Naive thymus-derived CD8-positive, alpha-beta T cell (primary cell): ENCODE measurements at places on chromosomes 2 and 18.

- DNase-seq, result no peak
These were observed 61.4 kb downstream of the FAM161A start for GRCh38 chr2:61792355-61792890.

GRCh38 chr2:54318821-54319220 lies 62.8 kb upstream of the TSPYL6 start:
- DNase-seq, result no peak

GRCh38 chr2:116489944-116490343 lies 1324.5 kb upstream of the DDX18 start:
- DNase-seq, result no peak

GRCh38 chr2:216967889-216968288 lies 108.0 kb upstream of the TNP1 start:
- no peak for DNase-seq

- DNase-seq, result peak; percentile 41
These were observed 60.7 kb downstream of the TNS1 start for GRCh38 chr2:217941886-217942728.

- no peak for DNase-seq
These were observed 120.4 kb downstream of the LIPG start for GRCh38 chr18:49682173-49682802.

GRCh38 chr2:217440000-217440399 lies 562.8 kb downstream of the TNS1 start:
- no peak for DNase-seq

- no peak for DNase-seq
These were observed 280.6 kb downstream of the NCKAP5 start for GRCh38 chr2:133287709-133288108.

DNA sequence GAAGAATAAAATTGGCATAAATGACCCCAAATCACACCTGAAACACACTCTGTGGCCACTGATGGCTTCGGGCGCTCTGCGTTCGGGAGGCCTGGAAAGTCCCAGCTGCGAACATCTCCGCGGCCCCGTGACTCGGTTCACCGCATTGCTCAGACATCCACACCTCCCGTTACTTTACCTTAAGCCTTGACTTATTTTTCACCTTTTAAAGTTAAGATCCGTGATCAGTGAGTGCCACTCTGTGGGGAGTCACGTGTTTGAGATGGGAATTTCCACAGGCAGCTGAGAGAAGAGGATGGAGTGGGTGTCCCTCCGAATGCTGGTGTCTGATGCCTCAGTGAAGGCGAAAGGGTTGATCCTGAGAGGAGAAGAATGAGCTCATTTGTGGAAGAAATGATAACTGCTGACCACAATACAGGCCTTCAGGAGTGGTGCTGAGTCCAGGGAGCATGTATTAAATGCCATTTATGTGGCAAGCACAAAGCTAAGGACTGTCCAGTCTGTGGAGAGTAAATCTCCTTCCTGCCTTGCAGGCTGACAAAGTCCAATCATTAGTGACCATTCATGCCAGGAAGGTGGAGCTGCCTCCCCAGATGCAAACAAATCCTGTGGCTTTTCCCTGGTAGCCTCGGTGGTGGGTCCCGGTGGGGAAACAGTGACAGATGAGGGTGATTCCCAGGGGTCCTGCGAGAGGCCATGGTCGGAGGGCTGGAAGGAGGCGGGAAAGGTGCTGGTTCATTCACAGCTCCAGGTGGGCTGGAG lies 168.8 kb downstream of the RTP5 start:
- DNase-seq, result no peak

GRCh38 chr2:67256892-67257291 lies 140.2 kb upstream of the ETAA1 start:
- no peak for DNase-seq

- DNase-seq, result no peak
These were observed 33.2 kb downstream of the ANKRD29 start for GRCh38 chr18:23629444-23629946.

- DNase-seq, result no peak
These were observed 146.5 kb upstream of the MMADHC start for GRCh38 chr2:149733936-149734685.

GRCh38 chr2:17101091-17101490 lies 417.1 kb downstream of the RAD51AP2 start:
- DNase-seq, result no peak

DNA sequence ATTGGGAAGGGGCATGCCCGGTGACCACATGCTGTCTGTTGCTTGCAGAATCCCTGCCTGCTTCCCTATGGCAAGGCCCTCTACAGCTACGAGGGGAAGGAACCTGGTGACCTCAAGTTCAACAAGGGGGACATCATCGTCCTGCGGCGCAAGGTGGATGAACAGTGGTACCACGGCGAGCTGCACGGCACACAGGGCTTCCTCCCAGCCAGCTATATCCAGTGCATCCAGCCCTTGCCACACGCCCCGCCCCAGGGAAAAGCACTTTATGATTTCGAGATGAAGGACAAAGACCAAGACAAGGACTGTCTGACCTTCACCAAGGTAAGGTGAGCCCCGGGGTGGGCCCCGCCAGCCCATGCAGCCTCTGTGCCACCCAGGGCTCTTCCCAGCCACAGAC lies 218.6 kb downstream of the SH3RF3 start:
- DNase-seq, result no peak

GRCh38 chr2:56709181-56709580 lies 525.4 kb downstream of the CCDC85A start:
- DNase-seq, result no peak

DNA sequence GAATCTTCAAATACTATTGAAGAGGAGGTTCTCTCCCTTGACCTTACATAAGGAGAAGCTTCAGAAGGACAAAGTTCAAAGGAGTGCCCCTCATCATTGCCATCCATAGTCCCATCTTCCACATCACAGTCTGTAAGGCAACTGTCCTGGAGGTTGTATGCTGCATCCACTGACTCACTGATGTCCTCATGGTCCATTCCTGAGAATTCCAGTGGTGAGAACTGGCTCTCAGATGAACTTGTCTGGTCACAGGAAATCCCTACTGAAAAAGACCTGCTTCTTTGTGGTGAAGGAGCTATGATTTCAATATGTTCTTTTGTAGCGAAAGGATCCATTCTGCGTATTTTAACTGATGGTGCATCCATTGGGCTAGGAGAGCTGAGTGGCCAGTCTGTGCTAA lies 52.2 kb downstream of the EIF2AK3 start:
- no peak for DNase-seq

DNA sequence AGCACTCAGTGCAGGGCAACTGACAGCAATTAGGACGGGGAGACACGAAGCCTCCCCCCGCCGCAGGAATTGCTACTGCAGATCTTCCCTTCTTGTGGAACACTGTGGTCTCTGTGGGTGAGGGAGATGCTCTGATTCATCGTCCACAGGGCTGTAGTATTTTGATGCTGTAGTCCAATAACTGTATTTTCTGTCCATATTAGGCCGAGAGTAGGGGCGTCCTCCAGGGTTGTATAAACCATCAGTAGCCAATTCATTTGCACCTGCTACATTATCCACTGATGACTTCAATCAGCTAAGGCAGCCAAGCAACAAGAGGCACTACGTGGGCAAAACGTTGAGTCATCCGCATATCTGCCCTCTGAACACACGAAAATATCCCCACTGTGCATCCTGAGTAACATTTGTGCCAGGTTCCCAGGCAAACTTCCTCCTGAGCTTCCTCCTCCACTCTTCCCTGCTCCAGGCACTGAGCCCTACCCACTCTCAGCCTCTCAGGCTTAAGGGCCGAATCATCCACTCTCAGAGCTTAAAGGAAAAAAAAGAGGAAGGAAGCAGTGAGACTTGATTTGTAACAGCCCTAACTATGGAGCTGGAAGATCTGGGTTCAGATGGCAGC lies 62.1 kb downstream of the LBH start:
- no peak for DNase-seq

DNA sequence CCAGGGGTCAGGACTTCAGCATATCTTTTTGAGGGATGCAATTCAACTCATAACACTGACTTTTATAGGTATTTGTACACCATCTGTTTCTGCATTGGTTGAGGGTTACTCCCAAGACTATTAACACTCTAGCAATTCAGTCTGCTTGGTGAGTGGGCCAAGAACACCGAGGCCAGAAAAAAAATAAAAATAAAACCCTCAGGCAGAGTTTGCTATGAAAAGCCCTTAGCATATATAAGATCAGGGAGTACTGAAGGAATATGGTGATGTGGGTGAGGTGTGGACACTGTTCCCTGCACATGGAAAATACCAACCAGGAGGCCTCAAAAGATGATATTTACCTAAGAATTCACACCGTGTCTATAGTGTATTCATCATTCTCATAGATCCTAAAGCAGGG lies 383.2 kb upstream of the UBE2E3 start:
- no peak for DNase-seq

DNA sequence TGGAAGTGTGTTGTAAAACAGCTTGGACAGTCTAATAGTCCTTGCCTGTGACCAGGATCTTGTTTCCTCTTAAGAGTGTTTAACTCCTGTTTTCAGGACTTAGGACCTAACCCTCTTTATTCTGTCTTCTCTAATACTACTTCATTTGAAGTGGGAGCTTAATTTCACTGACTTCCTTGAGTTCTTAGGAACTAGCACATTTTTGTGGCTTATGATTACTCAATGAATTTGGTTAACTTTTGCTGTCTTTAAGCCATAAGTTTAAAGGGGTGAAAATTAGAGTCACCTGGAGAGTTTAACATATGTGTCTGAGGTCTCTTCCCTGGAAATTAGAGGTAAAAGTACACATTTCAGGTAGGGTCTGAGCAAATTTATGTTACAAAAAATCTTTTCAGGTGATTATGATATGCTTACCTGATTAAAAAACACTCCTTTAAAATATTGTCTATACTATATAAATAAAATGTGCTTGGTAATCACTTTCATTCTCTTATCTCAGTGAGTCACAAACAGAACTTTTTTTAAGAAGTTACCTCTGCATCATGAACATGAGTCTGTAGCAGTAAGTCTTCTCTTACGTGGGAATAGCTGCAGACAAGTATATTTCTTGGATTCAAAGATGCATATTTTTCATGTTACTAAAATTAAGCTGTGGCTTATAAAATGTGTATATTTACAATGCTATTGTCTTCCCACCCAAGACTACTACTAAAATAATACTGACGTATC lies 52.7 kb downstream of the ATP9B start:
- DNase-seq, result no peak

- DNase-seq, result no peak
These were observed 249.3 kb upstream of the MEIS1 start for GRCh38 chr2:66185497-66186054.

- DNase-seq, result no peak
These were observed 30.8 kb downstream of the C18orf54 start for GRCh38 chr18:54388203-54389142.

DNA sequence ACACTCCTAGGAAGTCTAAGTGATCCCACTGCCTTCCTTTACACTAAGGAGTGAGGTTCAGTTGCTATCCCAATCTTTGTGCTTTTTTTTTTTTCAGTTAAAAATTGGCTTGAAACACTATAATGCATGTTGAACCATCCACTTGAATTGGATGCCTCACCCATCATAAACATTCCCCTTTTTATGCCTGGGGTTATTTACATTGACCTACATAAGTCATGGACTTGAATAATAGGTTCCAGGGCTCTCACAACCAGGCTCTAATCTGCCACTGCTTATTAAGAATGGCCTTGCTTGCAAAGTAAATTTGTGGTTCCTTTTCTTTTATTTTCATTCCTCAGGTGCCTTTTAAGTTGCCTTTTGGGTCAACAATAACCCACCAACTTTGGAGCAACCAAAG lies 236.1 kb upstream of the MEIS1 start:
- DNase-seq, result no peak

- DNase-seq, result no peak
These were observed 63.8 kb downstream of the GREB1 start for GRCh38 chr2:11597538-11598225.

- DNase-seq, result no peak
These were observed 882.9 kb upstream of the ZEB2 start for GRCh38 chr2:145402706-145403277.

GRCh38 chr2:178241844-178242551 lies 47.7 kb downstream of the OSBPL6 start:
- no peak for DNase-seq

GRCh38 chr18:28365411-28365831 lies 188.5 kb upstream of the CDH2 start:
- DNase-seq, result no peak

GRCh38 chr2:227608561-227609338 lies 5.9 kb downstream of the SCYGR3 start:
- peak; percentile 20 for DNase-seq

DNA sequence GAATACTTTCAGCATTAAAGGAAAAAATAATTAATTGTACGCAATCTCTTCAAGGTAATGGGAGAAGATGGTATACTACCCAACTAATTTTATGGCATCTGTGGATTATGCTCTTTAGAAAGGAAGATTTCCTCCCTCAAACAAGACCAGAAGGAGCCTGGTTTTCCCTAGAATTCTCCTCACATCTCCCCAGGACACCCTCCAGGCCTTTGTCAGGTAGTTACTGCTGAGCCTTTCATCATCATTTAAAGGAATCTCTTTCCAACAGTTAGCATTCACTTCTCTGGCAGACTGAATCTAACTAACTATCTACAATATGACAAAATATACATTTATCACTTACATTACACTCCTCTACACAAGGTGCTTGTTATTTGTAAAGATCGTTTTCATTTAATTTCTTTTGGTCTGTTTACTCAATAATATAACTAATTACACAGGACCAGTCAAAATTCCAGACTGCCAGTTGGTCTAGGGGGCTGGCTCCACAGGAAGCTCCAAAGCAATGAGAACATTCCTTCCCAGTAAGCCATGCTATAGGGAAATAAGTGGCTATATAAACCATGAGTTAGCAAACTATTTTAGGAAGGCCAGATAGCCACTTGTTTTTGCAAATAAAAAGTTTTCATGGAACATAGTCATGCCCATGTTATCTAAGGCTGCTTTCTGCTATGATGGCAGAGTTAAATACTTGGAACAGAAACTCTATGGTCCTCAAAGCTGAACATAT lies 19.1 kb downstream of the ZNF24 start:
- no peak for DNase-seq

GRCh38 chr18:23721696-23722480 lies 32.6 kb downstream of the LAMA3 start:
- DNase-seq, result no peak

DNA sequence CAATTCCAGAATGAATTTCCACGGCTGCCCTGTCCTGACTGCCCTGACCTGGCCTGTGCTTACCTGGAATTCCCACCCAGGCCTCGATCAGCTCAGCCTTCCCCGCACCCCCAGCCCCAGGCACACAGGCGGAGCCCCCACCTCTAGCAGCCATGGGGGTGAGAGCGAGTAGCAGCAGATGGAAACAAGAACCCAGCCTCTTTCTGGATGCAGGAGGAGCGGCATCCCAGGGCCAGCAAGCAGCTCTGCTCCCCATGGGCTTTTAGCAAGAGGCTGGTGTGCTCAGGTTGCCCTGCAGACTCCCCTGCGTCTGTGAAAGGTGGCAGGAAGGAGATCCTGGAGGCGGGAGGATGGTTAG lies 101.8 kb downstream of the TPO start:
- DNase-seq, result no peak

GRCh38 chr2:85852937-85853498 lies 35.8 kb downstream of the ST3GAL5 start:
- peak; percentile 63 for DNase-seq

GRCh38 chr2:98412751-98413458 lies 31.8 kb upstream of the INPP4A start:
- DNase-seq, result peak; percentile 78

GRCh38 chr2:121469356-121469755 lies 61.3 kb upstream of the RNU4ATAC start:
- DNase-seq, result no peak

GRCh38 chr2:104431701-104432121 lies 422.2 kb upstream of the POU3F3 start:
- no peak for DNase-seq

- DNase-seq, result no peak
These were observed 35.8 kb upstream of the CCNT2 start for GRCh38 chr2:134882773-134883172.

- no peak for DNase-seq
These were observed 144.4 kb upstream of the RNF152 start for GRCh38 chr18:62037012-62037742.

GRCh38 chr2:26568076-26568890 lies 72.9 kb downstream of the CIB4 start:
- DNase-seq, result no peak
